Occipital lobe (tissue), 3 donors: ENCODE measurements at places on chromosomes 1 and 21. TPM values are rescaled to one million over a fixed set of nuclear protein-coding genes. Genes with fewer than 3 reads are reported as not detected.

Gene ARHGEF16
- 0.16 TPM for total RNA-seq

Gene HSPA6
- total RNA-seq = 0.31 TPM

Gene OLFML2B
- 0.94 TPM for total RNA-seq

DNA sequence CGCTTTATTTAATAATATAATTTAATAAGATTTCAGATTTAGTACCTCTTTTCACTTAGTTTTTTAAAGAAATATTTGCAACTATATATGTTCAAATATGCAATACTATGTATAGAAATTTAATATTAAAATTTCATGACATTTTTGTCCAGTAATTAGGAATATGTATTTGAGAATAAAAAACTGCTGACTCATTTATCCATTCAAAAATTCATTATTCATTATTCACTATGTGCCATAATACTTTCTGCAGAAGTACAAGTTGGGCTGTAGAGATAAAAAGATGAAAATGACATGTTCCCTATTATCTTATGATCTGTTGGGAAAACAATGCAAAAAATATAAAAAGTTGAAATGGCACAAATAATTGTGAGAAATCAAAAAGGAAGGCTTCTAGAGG is 3.4 kb upstream of the C1orf53 start:
- DNase-seq = no peak

- DNase-seq = no peak
These were observed 45.5 kb downstream of the RABGAP1L start for GRCh38 chr1:174204697-174205308.

GRCh38 chr1:113834716-113835115 is 22.4 kb upstream of the RSBN1 start:
- DNase-seq = no peak
